ENCODE measurements at places on chromosomes 2 and 18.

DNA sequence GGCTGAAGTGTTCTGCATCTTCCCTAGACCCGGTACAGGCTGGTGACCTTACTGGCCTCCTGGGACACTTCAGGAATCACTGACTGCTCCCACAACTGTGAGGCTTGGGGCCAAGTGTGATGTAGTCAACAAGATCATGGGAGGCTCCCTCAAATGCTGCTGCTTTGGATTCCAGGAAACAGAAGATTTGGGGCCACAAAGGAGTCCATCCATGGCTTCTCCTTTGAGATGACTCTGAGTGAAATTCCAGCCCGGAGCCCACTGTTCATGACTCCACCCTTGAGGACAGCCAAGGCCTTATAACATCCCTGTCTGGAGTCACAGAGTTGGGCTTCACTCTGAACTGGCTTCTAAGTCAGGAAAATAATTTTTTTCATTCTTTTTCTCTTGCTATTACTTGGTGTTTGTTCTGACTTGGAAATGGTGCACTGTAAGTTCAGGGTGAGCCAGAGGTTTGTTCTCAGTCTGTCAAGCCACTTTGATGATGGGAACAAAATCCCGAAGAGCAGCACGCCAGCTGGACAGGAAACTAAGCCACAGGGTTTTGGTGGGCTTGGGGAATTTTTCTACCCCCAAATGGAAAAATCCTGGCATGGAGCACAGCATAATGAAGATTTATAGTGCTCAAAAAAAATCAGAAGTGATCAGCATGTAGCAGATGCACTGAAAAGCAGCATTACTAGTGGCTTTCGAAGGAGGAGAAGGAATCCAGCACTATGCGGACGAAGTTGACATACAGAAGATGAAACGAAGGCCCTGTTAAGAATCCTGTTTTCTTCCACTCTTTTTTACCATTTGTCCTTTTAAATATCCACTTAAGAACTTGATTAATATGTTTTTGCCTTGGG is 98.1 kb upstream of the ZFP36L2 start:
- no peak for DNase-seq

- no peak for DNase-seq
Measured at GRCh38 chr2:218428846-218429558, 10.1 kb downstream of the VIL1 start.

DNA sequence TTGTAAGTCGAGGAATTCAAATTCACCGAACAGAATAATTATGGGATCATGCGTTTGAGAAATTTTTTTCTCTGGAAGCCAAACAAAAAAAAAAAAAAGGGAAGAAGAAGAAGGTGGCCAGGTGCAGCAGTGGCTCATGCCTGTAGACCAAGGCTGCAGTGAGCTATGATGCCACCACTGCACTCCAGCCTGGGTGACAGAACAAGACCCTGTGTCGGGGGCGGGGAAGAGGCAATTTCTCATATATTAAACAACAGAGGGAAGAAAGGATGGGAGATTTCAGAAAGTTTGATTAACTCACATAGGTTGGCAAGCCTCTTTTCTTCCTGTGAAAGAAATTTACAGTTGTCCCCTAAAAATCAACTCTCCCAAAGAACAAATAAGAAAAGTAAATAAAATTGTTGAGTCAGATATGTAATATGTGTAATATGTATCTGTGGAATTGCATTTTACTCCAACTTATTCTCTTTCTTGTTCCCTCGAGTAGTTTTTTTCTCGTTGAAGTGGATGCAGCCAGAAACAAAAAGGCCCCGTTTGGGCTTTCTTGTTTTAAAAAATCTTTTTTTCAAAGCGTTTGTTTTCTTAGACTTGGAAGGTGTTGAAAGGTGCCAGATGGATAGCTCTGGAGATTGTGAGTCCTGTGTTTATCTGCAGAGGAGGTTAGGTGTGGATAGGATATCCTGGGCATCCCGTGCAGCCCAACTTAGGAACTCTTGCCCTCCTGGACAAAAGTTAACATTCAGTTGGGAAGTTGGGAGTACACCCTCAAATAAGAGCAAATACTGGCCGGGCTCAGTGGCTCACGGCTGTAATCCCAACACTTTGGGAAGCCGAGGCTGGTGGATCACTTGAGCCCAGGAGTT is 25.4 kb upstream of the FMNL2 start:
- DNase-seq: no peak

DNA sequence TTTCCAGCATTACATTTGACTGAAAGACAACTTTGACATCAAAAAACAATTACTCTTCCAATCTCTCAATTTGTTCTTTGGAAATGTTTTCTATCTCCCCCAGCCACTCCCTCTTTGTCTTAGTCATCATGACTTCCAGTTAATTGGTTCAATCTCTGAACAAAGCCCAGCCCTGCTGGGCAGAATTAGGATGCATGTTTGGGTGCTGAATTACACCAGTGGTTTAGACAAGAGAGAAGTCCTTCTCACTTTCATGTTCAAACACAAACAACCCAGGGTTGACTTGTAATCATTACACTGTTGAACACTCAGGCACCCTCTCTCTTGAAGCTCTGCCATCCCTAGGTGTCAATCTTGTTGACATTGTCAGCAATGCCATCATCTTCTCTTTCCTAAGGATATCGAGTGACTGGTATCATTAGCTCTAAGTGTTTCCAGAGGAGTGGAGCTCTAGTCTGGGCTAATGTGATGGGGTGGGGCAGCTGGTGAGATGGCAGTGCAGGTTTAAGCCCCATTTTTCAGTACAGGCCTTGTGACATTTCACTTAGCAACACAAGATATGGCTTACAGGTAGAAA is 90.8 kb upstream of the MEIS1 start:
- DNase-seq: no peak

GRCh38 chr2:168136392-168136977 is 110.9 kb downstream of the STK39 start:
- no peak for DNase-seq

DNA sequence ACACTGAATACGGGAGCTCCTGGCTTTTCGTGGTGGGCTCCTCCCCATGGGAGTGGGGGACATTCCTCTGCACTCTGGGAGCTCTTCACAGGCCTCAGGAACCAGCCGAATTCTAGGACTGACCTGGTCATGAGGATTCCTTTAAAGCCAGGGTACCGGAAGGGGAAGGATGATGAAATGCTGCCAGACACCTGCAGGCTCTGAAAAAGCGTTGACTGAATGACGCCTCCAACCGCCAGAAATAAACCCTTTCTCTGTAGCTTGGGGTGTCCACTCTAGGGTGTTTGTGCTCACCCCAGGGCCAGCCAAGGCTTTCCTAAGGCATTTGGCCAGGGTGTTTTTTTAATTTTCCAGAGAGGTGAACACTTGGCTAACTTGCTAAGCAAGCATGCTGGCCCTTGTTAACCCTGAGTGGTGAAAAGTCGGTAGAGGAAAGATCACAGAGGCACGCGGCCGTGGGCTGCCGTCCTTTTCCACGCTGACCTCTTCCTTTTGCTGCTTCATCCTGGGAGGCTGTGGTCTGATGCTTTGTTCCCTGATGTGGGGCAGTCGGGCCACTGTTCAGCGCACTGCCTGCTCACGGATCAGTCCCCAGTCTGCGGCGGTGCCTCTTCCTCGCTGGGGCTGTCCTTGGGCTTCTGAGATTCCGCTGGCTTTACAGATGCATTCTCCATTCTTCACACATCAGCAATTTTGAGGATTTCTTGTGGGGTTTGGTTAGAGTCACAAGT is 32.0 kb downstream of the IMPA2 start:
- no peak for DNase-seq

GRCh38 chr2:176483901-176484568 is 214.8 kb downstream of the MTX2 start:
- no peak for DNase-seq

DNA sequence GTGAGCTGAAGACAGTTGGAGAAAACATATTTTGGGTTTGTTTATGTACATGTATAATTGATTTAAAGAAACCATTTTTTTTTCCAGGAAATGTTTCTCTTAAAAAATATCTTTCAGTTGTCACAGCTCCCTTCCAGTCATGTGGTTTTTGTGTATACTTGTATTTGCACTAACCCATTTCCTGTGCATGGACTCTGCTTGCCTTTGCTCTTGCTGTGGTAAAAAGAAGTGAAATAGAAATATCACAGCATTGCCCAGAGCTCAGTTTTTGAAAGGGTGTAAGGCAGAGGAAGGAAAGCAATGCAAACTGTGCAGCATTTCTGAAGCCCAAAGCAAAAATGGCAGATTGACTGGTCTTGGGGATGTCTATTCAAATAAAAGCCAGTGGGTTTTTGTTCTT is 10.4 kb upstream of the DOCK10 start:
- DNase-seq: no peak

GRCh38 chr2:96121414-96121813 is 5.0 kb upstream of the ADRA2B start:
- no peak for DNase-seq

GRCh38 chr2:12604341-12604740 is 112.4 kb upstream of the TRIB2 start:
- no peak for DNase-seq

DNA sequence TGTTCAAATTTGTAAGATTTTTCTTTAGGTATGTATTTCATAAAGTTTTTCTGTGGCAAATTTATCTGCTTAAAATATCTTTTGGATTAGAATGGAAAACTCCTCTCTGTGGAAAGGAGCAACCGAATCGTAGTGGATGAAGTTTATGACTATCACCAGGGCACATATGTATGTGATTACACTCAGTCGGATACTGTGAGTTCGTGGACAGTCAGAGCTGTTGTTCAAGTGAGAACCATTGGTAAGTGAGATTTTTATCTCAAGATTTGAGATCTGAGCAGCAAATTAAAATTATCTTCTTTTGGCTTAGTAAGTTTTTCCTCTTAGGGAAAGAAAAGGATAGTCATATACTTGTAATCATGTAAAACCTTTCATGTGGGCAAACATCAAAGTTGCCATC is 14.2 kb downstream of the IL18RAP start:
- no peak for DNase-seq

DNA sequence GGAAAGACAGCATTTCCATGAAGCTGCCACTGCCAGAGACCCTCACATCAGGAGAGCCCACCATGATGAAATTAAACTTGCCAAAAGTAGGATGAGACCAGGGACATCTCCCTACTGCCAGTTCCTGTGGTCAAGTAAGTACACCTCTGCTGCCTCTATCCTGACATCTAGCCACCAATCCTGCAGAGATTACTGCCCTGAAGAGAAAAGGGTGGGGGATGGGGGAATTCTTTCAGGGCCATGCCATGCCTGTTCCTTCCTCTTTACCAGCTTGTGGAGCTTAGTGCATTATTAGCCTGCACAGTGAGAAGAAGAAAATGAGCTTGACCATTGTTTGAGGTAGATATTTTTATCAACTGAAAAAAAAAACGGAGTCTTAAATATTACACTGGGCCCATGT is 397.2 kb upstream of the CDH2 start:
- DNase-seq: no peak

DNA sequence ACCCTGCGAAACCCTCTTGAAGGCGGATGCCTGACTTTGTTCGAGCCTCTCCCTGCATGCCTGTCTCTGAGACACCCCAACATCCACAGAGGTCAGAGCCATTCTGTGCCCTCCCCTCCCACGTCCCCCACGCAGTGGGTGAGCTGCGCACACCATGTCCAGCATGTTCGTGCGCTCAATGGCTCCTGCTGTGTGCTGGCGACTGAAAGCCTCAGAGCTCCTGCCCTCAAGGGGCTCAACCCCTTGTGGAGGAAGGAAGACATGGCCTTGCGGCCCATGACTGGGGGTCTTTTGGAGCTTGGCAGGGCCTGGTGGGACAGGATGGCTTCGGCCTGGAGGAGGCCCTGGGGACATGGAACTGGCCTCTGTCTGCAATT is 45.7 kb downstream of the ANKMY1 start:
- no peak for DNase-seq

- DNase-seq: no peak
Measured at GRCh38 chr18:57281519-57281918, 70.8 kb upstream of the ST8SIA3 start.

DNA sequence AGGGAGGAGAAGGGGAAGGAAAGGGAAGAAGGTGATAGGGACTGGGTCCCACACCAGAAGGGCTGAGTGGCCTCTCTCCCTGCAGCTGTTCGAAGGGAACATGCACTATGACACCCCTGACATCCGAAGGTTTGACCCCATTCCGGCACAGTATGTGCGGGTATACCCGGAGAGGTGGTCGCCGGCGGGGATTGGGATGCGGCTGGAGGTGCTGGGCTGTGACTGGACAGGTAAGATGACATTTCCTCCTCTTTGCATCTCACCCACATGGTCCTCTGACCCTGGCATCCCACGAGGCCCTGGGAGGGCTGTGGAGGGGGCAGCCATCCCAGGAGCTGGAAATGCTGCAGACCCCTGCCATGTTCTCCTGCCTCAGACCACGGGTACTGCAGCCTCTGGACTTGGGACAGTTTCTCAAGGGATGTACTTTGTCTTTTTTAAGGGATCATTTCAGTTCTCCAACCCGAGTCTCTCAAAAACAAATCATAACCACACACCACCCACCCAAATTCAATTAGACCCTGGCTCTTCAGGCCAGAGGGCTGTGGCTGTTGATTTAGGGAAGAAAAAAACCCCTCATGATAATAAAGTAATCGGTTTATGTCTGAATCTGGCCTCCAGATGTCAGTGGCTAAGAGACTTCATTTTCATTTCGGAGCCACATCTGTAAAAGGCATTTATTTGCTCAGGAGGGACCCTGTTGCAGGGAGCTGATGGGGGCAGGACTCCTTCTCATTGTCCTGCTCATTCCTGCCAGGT is 63.5 kb downstream of the NRP2 start:
- no peak for DNase-seq

DNA sequence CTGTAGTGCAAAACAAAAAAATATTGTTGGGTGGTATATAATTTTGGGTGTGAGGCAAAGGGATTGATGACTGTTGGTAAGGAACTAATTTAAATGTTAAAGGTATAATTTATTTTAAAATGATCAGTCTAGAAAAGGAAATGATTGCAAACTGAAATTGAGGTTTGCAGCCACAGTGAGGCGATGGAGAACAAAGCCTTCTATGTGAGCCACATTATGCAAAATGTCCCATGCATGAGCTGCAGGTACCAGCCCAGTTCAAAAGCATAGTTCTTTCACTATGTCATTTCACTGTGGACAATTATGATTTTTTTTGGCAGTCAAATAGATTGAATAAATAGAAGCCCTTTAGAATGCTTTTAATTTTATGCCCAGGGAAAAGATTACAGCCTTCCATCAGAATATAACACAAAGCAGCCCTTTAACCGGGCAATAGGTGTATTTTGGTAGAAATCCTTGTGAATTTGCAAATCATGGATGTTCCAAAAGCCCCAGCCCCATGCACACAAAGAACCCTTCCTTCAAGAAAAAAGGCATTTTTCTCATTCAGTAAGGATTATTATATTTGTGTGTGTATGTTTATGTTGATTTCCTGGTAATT is 1.7 kb downstream of the MAP2 start:
- DNase-seq: peak; percentile 18
